ENCODE measurements at places on chromosomes 16 and 17.

GRCh38 chr17:81340607-81341515 lies 45.8 kb upstream of the SLC38A10 start:
- no peak for DNase-seq

DNA sequence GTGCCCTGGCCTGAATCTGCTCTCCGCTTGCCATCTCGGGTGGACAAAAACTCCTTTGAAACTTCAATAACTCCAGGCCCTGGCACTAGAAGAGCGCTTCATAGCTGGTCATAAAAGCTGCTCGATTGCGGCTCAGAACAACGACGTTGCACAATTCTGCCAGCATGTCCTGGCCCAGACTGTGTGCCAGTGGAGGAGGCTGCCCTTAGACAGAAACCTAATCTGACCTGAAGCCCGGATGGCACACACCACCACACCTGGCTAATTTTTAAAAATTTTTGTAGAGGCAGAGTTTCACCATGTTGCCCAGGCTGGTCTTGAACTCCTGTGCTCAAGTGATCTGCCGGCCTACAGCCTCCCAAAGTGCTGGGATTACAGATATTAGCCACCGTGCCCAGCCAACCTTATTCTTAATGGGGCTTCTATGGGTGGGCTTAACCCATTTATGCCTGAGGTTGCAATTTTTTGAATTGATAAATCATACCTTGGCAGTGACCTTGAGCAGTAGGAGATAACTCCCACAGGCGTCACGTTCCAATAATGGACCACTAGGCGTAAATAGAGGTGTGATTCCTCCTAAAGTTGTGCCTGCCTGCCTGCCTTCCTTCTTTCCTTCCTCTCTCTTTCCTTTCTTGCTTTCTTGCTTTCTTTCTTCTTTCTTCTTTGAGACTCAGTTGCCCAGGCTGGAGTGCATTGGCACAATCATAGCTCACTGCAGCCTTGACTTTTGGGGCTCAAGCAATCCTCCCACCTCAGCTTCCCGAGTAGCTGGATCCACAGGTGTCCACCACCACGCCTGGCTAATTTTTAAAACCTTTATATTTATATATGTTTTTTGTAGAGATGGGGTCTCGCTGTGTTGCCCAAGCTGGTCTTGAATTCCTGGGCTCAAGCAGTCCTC lies 1.1 kb upstream of the PPL start:
- no peak for DNase-seq

DNA sequence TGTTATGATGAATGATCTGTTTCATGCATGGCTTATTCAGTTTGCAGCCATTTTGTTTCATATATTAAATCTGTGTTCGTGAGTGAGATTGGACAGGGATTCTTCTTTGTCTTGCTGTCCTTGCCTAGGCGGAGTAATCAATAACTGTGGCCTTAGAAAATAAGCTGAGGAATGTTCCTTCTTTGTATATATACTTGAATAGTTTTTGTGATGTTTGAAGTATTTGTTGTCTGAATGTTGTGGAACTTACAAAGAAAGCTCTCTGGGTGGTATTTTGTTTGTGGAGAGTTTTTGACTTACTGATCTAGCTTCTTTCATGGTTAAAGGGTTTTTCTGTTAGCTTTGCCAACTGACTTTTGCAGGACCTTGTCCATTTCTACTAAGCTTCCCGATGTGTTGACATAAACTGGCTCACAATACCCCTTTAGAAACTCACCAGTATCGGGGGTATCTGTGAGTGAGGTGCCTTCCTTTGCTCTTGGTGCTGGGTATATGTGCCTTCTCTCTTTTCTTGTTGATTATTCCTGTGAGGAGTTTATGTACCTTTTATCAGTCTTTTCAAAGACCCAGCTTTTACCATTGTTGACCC lies 166.2 kb downstream of the RPTOR start:
- DNase-seq = no peak

GRCh38 chr17:56756536-56756935 lies 77.2 kb downstream of the C17orf67 start:
- DNase-seq = peak; percentile 89

GRCh38 chr17:82019690-82020571 lies 2.7 kb downstream of the CENPX start:
- no peak for DNase-seq

DNA sequence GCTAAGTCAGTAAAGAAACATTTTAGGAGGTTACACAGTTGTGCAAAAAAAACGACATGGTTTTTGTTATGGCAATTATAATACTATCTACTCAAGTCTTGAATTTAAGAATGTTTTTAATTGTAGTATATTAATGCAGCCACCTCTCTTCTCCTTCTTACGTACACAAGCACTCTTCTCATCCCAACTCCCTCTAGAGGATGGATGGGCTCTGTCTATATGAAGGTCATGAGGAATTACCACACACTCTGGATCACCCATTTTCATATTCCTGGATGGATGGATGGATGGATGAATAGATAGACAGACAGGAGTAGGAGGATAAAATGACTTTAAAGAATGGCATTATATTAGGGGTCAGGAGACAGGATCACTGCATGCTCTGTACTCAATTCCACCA lies 120.0 kb downstream of the PHKB start:
- no peak for DNase-seq

DNA sequence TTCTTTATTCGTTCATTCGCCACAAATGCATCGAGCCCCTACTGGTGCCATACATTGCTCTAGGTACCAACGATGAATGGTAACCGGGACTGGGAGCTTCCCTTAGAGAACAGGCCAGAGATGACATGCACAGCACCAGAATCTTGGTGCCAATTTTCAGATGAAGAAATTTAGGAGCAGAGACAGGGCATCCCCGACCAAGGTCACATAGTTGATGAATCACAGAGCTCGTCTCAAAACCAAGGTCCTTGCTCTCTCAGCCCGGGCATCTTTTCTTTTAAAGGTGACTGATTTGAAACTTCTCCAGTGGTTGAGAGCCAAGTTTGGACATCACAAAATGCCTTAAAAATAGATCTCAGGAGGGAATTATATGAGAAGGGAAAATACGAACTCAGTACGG lies 73.2 kb upstream of the C16orf82 start:
- no peak for DNase-seq

DNA sequence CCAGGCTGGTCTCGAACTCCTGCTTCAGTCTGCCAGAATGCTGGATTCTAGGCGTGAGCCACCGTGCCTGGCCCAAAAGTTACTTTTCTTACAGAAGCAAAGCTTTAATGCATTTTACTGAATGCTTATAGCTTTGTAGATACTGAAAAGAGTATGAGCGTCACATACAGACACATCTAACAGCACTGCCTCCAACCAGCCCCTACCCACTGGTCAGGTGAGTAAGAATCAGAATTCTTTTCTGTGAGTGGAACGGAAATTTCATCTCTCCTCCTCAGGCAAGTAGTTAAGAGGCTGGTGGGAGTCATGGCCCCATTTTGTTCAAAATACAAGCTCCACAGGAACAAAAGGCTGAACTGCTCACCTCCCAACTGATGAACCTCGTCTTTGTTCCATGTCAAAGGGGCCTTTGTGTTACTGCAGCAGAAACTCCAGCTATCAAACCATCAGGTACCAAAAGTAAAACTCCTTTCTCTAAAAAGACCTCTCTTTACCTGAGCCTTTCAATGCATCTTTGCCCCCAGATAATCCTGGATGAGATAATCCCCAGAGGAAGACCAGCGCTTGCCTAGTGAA lies 92.4 kb upstream of the RPH3AL start:
- DNase-seq = no peak

DNA sequence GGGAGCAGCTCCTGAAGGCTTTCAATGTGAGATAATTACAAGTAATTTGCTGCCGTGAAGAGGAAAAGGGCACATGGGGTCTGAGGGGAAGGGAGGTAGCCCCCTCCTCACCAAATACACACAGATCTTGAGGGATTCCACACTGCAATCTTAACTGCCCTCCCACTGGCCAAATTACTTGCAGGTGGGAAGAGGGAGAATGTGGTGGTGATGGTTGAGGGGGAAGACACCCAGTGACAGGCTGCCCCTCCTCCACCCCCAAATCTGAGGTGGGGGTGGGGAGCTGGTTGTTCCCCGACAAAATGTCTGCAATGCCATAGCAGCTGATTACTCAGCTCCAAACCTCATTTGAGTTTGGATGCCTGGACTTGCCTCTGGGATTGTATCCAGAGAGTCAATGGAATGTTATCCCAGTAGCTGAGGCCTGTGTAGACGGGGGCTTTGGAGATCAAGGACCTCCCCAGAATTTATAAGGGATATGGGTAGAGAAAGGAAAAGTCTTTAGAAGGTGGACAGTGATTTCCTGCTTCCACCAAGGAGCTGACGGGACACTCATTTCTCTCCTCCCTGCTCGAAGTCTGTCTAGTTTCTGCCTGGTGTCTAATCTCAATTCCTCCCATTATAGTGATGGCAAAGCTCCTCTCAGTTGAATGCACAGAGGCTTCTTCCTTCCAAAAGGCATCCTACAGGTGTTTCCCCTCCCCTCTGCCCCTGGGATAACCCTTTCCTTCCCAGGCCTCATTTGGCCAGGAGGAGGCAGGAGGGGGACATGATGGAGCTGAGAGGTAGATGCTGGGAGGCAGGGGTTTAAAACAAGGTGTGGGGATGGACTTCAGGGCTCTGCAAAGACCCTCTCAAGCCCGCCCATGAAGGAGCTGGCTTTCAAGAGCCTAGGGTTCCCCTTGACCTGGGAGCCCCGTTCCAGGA lies 8.7 kb downstream of the DLX4 start:
- DNase-seq = no peak

DNA sequence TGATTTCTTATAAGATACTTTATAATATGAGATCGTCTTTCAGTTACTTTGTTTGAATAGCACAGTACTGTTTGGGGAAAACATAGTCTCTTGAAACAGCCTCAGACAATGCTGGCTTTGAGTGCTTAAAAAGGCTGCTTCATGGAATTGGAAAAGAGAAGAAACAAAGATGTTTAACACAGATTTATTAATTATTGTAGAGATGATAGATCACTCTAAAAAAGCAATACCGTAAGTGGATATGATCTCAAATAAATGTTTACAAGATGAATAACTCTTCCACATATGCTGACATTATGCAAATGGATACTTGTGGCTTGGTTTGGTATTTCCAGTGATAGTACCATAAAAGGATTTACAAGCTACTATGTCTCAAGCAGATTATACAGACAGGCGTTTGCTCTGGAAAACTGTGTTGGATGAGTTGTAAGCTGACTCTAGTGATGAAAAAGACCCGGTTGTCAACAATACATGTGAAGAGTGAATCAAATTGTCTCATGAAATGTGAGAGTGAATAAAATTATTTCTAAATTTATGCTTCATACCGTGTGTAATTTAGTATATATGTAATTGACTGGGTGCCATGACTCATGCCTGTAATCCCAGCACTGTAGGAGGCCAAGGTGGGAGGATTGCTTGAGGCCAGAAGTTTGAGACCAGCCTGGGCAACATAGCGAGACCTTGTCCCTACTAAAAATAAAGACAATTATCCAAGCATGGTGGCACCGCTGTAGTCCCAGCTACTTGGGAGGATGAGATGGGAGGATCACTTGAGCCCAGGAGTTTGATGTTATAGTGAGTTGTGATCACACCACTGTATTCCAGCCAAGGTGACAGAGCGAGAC lies 105.4 kb downstream of the FTO start:
- DNase-seq = peak; percentile 78

- no peak for DNase-seq
These were observed 16.6 kb downstream of the TMC6 start for GRCh38 chr17:78111727-78112517.

- DNase-seq = no peak
These were observed 37.9 kb downstream of the MPRIP start for GRCh38 chr17:17080181-17080631.

GRCh38 chr16:27314161-27314723 lies 468 bp downstream of the IL4R start:
- peak; percentile 31 for DNase-seq

GRCh38 chr16:66082424-66082823 lies 284.1 kb upstream of the CDH5 start:
- DNase-seq = no peak

- no peak for DNase-seq
These were observed 19.4 kb upstream of the TRIM25 start for GRCh38 chr17:56933151-56933745.

DNA sequence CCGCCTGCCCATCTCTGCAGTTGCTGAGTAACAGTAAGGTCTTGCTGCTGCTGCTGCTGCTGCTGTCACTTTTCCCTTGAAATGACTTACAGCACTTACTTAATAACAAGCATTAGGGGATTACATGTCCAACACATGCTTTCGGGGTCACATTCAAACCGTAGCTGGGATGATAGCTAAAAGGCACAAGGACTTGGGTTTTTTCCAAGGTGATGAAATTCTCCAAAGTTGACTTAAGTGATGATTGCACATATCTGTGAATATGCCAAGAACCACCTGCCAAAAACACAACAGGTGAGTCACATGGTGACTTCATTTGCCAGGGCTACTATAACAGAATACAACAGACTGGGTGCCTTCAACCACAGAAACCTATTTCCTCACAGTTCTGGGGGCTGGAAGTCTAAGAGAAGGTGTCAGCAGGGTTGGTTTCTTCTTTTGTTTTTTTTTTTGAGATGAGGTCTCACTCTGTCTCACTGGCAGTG lies 121.9 kb upstream of the TNRC6C start:
- DNase-seq = no peak

GRCh38 chr16:75265911-75266701 lies 14.7 kb upstream of the BCAR1 start:
- DNase-seq = no peak

DNA sequence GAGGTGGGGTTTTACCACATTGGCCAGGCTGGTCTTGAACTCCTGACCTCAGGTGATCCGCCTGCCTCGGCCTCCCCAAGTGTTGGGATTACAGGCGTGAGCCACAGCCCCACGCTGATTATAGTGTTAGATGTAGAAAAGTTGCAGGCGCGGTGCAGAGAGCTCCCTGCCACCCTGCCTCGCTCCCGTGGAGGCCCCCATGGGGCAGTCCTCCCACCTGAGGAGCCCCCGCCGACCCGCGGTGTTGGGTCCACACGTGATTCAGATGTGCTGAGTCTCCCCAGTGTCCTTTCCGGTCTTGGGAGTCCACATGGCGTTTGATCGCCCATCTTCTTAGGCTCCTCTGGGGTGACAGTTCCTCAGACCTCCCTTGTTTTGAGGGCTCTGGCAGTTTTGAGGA lies 5.2 kb upstream of the RPL13 start:
- no peak for DNase-seq

DNA sequence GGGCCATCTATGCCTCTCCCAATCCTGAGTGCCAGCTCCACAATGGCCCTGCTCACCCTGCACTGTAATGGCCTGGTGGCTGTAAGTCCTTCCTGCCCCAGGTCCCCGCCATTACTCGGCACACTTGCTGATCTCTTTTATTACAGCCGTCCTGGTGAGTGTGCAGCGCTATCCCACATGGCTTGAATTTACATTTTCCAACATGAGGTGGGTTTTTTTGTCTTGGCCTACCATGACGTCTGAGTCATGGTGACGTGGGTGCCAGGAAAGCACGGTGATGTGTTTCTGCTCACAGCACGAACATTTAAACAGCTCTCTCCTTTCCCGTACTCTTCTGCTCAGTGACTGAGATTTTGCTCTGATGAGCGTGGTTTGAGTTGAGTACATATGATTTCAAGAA lies 55.2 kb upstream of the FOXF1 start:
- peak; percentile 90 for DNase-seq

GRCh38 chr17:58005031-58005727 lies 1.9 kb downstream of the SRSF1 start:
- DNase-seq = no peak

GRCh38 chr17:74631468-74632450 lies 8.2 kb upstream of the CD300E start:
- no peak for DNase-seq

- DNase-seq = no peak
These were observed 11.5 kb downstream of the SLC46A1 start for GRCh38 chr17:28394337-28395116.

GRCh38 chr17:73826872-73827228 lies 182.6 kb upstream of the SDK2 start:
- no peak for DNase-seq

All from BJ (cell line).